ENCODE measurements at places on chromosomes 4 and X.

- DNase-seq = no peak
Measured at GRCh38 chrX:981791-982626, 230.4 kb downstream of the CRLF2 start.

- DNase-seq = no peak
Measured at GRCh38 chrX:101958139-101958538, 26.3 kb upstream of the ZMAT1 start.

DNA sequence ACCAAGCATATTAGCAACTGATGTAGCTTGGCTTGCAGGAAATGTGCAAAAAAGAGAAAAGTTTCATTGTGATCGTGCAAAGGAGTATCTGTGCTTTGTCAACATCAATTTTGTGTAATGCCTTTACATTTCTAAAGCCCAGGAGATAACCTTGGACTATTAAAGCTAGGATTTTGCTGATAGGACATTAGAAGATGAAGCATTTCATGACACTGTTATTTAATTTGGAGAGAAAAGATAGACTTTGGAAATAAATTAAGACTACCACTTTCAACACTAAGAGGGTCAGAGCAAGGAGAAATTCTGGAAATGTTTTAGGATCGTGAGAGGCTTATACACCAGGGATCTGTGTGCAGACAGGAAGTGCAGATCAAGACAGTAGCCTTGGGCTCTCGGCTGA is 120.6 kb upstream of the MID1 start:
- no peak for DNase-seq

DNA sequence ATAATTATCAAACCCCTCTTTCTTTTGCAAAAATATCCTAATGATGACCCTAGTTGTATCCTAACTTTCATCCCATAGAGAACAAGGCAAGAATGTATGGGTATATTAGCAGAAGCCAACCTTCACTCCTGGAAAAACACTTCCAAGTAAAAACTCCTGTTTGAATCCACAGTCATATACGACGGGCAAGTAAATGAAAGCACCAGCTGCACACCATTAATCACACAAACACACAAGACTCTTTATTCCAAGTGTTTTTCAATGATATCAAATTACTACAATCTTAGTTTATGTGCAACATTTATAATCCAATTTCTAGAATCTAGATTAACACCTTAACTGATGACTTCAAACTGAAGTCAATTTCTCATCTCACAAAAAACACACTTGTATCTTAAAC is 22.9 kb downstream of the ACSL4 start:
- DNase-seq = no peak

GRCh38 chr4:133156096-133156495 is 7.0 kb downstream of the PCDH10 start:
- no peak for DNase-seq

DNA sequence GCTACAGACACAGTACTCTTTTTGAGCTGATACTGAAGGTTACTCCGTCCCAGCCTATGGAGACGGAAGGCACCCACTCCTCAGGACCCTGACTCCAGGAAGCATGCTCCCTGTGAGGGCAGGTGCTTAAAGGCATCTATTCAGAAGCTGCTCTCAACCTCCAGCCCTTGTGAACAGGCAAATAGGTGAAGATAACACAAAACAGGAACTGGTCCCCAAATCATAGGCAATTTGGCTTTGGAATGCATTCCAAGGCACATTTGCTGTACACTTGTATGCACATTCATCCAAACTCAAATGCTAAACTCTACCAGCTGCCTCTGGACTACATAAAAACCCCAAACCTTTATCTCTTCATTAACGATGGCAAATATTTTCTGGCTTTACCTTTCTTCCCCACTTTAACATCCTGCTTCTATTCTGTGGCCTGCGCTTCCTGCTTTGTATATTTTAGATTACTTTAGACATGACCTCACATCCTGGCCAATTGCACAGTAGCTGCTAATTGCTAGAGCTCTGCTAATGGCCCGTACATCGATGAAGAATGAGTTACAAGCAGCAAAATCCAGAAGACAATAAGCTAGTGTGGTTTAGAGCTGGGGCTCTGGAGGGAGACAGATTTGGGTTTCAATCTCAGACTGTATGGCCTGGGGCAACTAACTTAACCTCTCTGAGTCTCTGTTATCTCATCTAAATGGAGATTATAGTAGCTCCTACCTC is 3.2 kb downstream of the SEL1L3 start:
- DNase-seq = no peak

DNA sequence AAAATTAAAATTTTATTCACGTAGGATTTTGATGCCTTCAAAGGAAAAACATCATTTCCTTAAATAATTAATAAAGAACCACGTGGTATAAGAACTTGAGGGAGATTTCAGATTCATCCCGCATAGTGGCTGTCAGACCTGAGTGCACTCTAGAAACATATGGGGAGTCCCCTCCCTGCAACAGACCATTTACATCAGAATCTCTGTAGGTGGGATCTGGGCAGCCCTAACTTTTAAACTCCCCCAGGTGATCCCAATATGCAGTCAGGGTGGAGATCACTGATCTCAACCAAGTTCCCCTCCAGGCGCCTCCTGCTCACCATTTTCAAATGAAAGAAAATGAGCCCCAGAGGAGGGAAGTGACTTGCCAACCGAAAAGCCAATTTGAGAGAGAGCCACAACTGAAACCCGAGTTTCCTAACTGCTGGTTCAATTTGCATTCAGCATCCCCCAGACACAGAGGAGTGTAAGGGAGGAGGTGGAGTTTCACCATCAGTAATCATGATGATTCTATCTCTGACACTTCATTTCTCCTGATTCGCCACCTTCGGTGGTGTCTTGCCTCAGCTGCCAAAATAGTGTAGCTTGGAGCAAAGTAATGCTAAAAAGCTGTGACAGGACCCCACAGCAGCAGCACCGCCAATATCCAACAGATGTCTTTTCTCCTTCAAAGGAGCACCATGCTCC is 11.4 kb downstream of the RNF150 start:
- DNase-seq = no peak

- DNase-seq = no peak
Measured at GRCh38 chr4:40395166-40395900, 60.2 kb downstream of the CHRNA9 start.

All from stimulated activated CD4-positive, alpha-beta T cell treated with anti-CD3 and anti-CD28 coated beads, Interleukin-4, amount 100 ng/mL, for 48 hours (primary cell).